ENCODE measurements at places on chromosomes 1 and 21.
A peak's percentile ranks its signal among the peaks of the same experiment; 100 is the strongest.

DNA sequence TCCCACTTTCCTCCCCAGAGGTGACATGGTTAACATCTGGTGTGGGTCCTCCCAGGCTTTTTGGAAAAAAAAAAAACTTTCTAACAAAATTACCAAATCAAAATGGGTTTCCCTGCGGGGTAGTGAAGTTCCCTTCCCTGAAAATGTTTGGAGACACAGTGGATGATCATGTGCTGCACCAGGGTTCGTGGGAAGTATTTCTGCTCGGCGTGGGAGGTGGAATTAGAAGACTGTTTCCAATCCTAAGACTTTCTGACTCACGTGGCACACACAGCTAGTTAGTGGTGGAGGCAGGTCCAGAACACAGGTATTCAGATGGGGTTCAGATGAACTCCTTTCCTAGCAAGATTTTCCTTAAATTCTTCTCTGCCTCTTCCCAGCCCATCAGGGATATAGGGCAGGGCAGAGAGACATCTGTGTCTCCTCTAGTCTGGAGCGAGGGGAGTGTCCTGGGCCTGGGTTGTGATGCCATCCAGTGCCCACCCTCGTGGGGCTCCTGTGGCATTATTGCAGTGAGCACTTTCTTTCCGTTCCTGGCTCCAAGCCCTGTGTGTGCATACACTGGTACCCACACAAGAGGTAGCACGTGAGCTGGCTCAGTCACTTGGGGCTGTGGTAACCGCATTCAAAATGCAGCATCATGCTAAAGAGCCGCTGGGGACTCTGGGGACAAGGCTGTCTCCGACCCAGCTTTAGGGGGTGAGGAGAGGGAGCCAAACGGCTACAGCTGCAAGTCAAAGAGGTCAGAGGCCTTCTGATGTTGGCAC, 27.5 kb downstream of the KCNC4 start:
- no peak overlapping the region for H3K27ac ChIP-seq
- H3K4me1 ChIP-seq = peaks cover 67% of the 10 kb centered on the region
- no peaks in the 10 kb centered on the region for H3K27me3 ChIP-seq
- no peak for DNase-seq
- H3K4me3 ChIP-seq = peak overlapping the region; percentile 9
- H3K36me3 ChIP-seq = peaks cover 5% of the 10 kb centered on the region

GRCh38 chr1:87108228-87108627, 193.8 kb downstream of the HS2ST1 start:
- H3K4me3 ChIP-seq = no peak overlapping the region
- H3K36me3 ChIP-seq = no peaks in the 10 kb centered on the region
- H3K4me1 ChIP-seq = no peaks in the 10 kb centered on the region
- H3K27ac ChIP-seq = no peak overlapping the region
- DNase-seq = no peak

DNA sequence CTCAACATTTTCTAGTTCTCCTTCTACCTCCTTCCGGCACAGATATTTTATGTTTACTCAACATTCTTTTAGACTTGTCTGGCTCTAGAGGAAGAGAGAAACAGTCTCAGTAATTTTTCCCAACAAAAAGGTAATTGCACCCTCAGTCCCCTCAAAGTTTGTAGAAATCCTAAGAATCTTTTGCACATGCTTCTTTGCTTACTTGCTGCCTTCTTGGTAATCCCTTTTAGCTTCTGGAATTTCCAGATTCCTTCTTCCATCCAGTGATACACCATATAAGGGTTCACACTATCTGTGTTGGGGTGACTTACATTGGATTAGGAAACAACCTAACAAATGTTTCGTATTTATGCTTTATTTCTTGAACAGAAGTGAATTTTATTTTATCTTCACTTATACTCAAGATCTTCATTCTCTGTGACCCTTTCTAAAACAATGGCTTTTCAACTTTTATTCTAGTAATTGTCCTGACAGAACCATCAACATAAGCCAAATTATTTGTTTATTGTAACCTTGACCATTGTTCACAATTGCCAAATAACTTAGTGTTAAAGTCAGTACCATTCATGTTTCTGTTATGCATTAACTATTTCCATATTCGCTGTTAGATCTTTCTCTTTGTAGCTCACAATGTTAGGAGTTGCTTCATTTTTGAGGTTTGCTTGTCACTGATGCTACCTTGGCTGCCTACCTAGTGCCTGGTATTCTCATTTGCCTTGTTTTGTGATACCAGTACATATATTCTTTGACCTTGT, 238.1 kb downstream of the HMCN1 start:
- H3K4me3 ChIP-seq = no peak overlapping the region
- H3K27ac ChIP-seq = no peak overlapping the region
- no peak for DNase-seq
- peaks cover 15% of the 10 kb centered on the region for H3K27me3 ChIP-seq

- no peaks in the 10 kb centered on the region for H3K27me3 ChIP-seq
- peaks cover 16% of the 10 kb centered on the region for H3K4me1 ChIP-seq
- no peak for DNase-seq
- H3K36me3 ChIP-seq = no peaks in the 10 kb centered on the region
- no peak overlapping the region for H3K4me3 ChIP-seq
These were observed 16.3 kb upstream of the LAPTM5 start for GRCh38 chr1:30773722-30774358.

GRCh38 chr1:211948377-211948776, 87.0 kb downstream of the INTS7 start:
- H3K4me3 ChIP-seq = no peak overlapping the region
- peaks cover 5% of the 10 kb centered on the region for H3K4me1 ChIP-seq
- H3K27ac ChIP-seq = no peak overlapping the region
- DNase-seq = no peak

DNA sequence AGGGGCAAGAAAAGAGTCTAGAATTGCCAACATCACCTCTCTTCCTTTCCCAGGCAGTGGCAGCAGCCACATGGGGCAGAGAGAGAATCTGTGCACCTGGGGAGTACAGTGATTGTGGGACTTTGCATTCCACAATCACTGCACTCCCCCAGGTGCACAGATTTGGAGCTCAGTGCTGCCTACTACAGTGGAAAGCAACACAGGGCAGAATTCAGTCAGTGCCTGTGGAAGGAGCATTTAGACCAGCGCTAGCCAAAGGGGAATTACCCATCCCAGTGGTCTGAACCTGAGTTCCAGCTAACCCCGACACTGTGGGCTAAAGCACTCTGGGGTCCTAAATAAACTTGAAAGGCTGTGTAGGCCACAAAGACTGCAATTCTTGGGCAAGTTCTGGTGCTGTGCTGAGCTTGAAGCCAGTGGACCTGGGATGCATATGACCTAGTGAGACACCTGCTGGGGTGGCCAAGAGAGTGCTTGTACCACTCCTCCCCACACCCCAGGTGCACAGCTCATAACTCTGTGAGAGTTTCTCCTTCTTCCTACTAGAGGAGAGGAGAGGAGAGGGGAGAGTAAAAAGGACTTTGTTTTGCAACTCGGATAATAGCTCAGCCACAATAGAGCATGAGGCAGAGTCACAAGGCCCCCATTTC, 50.3 kb downstream of the NUP210L start:
- no peaks in the 10 kb centered on the region for H3K27me3 ChIP-seq
- no peak overlapping the region for H3K4me3 ChIP-seq
- H3K27ac ChIP-seq = no peak overlapping the region
- DNase-seq = no peak
- H3K4me1 ChIP-seq = no peaks in the 10 kb centered on the region

DNA sequence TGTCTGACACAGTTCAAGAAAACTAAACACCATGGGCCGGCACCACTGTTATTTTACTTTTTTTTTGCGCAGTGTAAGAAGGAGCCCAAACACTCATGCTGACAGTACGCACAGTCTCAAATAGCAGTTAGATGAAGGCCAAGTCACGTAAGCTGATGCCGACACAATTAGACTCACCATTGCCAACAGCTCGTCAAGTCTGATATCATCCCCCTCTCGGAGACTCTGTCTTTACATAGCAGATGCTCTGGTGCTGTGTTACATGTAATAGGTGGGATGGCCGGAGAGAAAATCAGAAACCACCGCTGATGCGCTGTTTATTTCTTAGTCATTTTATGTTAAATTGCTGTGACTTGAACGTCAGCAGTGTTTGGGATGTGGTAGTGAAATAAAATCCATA, 49.3 kb downstream of the TGFB2 start:
- no peaks in the 10 kb centered on the region for H3K36me3 ChIP-seq
- no peak overlapping the region for H3K4me3 ChIP-seq

GRCh38 chr1:229114850-229115365, 156.0 kb upstream of the RAB4A start:
- no peak overlapping the region for H3K27ac ChIP-seq
- H3K36me3 ChIP-seq = no peaks in the 10 kb centered on the region
- H3K27me3 ChIP-seq = peaks cover 8% of the 10 kb centered on the region
- H3K4me3 ChIP-seq = no peak overlapping the region
- H3K4me1 ChIP-seq = peaks cover 13% of the 10 kb centered on the region
- no peak for DNase-seq

GRCh38 chr1:172287208-172287607, 133.3 kb upstream of the C1orf105 start:
- no peak overlapping the region for H3K4me3 ChIP-seq
- H3K27me3 ChIP-seq = no peaks in the 10 kb centered on the region
- H3K27ac ChIP-seq = no peak overlapping the region

- peaks cover 4% of the 10 kb centered on the region for H3K4me1 ChIP-seq
- H3K4me3 ChIP-seq = no peak overlapping the region
- no peak for DNase-seq
- no peaks in the 10 kb centered on the region for H3K36me3 ChIP-seq
- H3K27ac ChIP-seq = no peak overlapping the region
These were observed 4.6 kb downstream of the ERG start for GRCh38 chr21:38493549-38494250.

- peaks cover 6% of the 10 kb centered on the region for H3K36me3 ChIP-seq
- no peak overlapping the region for H3K4me3 ChIP-seq
- peaks cover 8% of the 10 kb centered on the region for H3K4me1 ChIP-seq
- DNase-seq = no peak
- H3K27me3 ChIP-seq = no peaks in the 10 kb centered on the region
These were observed 14.4 kb downstream of the SDCCAG8 start for GRCh38 chr1:243270097-243270864.

Measured in activated T-cell treated with anti-CD3 and anti-CD28 coated beads, Interleukin-2, amount 50 U/mL, for 72 hours (primary cell).